ENCODE measurements at places on chromosomes 11 and 22.

GRCh38 chr11:36699271-36699670 lies 101.2 kb upstream of the RAG2 start:
- DNase-seq = no peak

GRCh38 chr11:22304337-22304961 lies 33.7 kb upstream of the SLC17A6 start:
- DNase-seq = no peak

GRCh38 chr22:49961005-49961600 lies 531 bp downstream of the PIM3 start:
- no peak for DNase-seq

GRCh38 chr11:103910721-103911120 lies 125.7 kb upstream of the DDI1 start:
- DNase-seq = no peak

- DNase-seq = no peak
Measured at GRCh38 chr11:205221-206001, 1.8 kb downstream of the BET1L start.

DNA sequence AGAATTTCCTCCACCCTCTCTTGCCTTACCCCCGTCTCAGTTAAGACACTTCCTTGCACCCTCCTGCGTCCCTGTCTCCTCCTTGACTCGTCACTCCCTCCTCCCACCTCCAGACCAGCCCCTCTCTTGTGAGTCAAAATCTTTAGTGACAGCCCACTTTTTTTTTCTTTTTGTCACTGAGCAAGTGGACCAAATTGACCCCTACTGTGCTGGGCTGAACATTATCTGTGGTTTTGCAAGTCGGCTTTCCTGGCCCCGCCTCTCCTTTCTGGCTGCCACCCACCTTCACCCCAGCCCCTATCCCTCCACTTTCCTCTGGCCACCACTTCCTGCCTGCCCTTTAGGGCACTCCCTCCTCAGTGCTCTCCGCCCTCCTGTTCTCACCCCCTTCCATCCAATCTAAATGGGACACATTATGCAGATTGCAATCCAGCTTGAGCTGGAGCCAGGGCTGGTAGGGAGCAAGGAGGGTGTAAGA lies at the start of gene APLNR:
TSS of gene APLNR (minus strand) at position 47 of the 478 bp plus-strand sequence. CDS start 246 bp downstream, outside the sequence.
- no peak for DNase-seq

GRCh38 chr11:95363164-95363563 lies 132.2 kb upstream of the SESN3 start:
- DNase-seq = no peak

- peak; percentile 26 for DNase-seq
Measured at GRCh38 chr11:63614136-63614671, at the start of gene PLAAT3. Gene PLAAT3, minus strand, starts transcription at chr11:63614433. Its CDS starts 419 bp downstream, at chr11:63614014.

DNA sequence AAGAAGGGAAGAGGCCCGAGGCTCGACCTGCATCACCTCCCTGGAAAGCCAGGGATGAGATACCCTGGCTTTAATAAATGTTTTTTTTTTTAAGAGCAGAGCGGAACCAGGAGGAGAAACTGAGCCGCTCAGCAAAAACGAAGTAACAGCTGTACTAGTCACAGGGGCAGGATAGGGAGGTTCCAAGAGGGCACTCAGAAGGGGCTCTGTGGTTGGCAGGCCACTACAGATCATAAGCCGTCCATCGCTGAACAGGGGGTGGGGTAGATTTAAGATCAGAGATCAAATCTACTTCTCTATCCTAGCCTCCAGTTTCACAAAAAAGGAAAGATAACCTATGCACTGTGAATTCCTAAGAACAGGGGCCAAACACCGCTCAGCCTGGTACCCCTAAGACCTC lies 625 bp downstream of the EIF3D start:
- DNase-seq = no peak

- DNase-seq = no peak
Measured at GRCh38 chr11:132068556-132068955, 698.1 kb downstream of the NTM start.

GRCh38 chr22:24357547-24357946 lies 69.9 kb upstream of the ADORA2A start:
- no peak for DNase-seq

Measured in stimulated activated CD8-positive, alpha-beta memory T cell treated with anti-CD3 and anti-CD28 coated beads, Interleukin-7, amount 100 ng/mL, for 4 hours (primary cell).